ENCODE measurements at places on chromosomes 11 and 22.

DNA sequence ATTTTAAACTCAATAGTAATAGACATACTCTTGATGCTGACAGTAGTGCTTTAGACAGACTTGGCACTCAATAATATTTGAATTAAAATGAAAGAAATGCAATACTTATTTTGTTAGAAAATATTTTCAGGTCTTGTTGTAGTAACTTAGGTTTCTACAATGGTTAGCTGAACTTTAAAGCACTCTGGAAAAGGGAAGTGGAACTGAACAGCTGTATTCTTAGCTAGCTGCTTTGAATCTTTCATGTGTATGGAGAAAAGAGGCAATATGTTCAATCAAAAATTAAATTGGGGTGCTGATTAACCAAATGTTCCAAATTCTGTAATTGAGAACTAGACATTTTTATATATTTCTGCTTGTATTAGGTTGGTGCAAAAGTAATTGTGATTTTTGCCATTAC lies 517.9 kb upstream of the RAG2 start:
- DNase-seq: no peak

DNA sequence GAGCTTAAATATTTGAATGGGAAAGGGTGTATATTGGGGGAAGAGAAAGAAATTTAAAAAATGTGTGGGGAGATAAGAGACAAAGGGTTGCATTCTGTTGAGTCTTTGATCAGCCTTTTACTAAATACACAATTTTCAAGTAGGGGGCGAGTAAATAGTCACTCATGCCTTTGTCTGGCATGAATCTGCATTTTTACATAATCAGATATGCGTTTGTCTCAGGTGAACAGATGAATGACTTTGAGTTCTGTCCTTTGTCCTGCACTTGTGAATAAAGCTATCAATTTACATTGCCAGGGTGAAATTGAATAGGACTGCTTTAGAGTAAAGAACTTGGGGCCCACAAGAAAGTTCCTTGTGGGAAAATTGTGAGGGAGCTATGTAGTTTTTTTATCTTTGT lies 523.6 kb upstream of the LUZP2 start:
- DNase-seq: no peak

- DNase-seq: no peak
These were observed 47.9 kb downstream of the CHRDL2 start for GRCh38 chr11:74683279-74683871.

DNA sequence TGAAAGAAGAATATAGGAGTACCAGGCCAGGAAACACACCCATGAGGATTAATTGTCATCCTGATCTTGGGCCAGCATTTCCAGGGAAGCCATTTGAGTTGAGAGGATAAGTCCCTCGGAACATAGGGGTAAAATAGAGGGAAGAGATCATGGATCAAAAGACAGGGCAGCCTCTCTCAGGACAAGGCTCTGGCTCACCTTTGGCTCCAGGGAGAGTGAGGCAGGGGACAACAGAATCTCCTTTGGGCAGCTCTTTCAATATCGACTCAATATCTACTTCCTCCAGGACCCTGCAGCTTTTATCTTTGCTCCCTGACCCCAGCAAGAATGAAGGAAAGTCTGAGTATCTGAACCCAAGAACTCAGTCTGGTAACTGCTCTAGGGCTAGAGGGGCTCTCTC lies at the start of gene OR2AG1:
OR2AG1 (plus strand) TSS at position 301 of the 400 bp plus-strand sequence. CDS start 2,018 bp downstream, outside the sequence.
- DNase-seq: no peak

- no peak for DNase-seq
These were observed 11.3 kb downstream of the MYBPC3 start for GRCh38 chr11:47340980-47341775.

DNA sequence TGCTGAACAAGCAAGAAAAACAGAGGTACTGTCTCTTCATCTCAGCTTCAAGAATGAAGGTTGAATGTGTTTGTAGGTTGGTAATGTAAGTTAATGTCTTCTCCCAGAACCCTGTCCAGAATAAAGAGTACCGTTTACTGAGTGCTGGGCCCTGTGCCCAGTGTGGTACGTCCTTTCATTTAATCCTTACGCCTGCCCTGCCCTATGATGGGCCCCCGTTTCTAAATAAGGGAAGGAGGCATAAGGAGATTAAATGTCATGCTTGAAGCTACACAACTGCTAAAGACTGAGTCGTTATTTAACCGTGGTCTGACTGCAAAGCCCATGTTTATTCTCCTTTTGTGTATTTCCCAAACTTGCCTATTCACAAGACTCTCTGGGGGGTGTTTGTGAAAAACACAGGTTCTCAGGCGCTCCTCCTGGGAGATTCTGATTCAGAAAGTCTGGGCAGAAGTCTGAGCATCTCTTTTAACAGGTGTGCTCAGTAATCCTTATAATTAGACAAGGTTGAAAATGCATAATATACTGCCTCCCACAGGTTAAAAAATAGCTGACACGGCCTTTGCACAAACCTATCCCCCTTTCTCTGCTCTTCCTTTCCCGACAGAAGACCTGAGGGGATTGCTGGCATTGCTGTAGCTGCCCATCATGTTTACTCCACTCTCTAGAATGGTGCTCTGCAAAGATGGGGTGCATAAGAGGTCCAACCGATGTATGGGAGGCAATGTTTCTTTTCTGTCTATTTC lies 56.3 kb upstream of the ZBTB44 start:
- no peak for DNase-seq
